ENCODE measurements at places on chromosomes 7 and 10.

DNA sequence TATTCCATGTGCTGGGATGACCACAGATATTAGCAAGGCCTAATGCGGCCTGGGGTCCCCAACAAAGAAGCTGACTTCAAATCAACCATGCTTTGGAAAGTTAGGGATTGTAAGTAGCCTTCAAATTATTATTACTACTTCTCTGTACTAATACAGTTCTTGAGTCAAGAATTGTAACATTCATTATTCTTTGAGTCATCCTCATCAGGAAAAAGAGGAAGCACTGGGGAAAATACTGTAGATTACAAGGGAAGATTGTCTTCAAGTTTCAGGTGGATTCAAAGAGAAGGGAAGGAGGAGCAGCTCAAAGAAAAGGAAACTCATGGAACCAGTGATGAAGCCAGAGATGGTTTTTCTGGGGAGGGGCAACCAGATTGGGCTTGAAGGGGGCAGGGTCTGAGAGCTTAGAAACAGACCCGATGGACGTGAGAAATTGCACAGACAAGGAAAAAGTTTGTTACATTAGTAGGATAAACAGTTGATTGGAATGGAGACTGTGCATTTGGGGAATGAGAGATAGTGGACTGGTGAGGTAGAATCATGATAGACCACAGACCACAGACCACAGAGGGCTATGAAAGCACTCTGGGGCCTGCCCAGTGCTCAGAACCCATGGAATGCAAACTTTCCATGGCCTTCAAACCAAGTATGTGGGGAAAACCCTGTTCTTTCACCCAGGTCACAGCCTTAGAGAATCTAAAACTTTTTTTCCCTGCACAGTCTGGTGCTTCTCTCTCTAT lies 209.9 kb downstream of the ZNF365 start:
- DNase-seq, result no peak

- DNase-seq, result no peak
Observed at GRCh38 chr10:29748109-29748650, 113.4 kb upstream of the SVIL start.

- DNase-seq, result no peak
Observed at GRCh38 chr10:127600479-127600878, 51.4 kb downstream of the NPS start.

DNA sequence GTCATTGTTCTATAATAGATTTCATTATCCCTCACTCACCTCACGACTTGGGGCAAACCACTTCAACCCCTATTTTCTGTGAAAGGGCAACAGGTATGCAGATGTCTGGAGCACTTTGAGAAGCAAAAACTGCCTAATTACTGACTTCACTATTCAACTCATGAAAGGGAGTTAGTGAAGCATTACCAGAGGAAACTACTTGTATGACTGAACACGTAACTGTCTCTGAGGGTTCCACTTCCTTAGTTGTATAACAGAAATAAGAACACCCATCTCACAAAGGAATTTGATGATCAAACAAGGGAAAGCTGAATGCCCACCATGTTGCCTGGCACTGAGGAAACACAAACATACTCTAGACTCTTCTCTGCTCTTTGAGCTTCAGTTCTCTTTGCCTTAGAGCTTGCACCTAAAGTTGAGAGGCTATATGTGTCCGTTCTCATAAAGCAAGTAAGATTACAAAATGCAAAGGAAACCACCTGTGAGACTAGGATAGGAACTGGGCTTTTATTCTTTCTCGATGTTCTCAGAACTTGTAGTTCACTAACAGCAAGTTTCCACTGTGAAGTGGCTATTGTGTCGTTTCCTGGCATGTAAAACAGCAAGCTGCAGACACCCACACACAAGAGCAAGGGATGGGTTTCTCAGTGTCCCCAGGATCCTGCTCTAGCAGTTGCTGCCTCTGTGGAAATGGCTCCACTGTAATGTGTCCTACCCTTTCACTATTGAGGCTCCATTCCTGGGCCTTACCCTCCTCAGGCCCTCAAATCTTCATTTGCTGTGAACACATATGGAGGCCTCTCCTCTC lies 2.6 kb downstream of the TMEM243 start:
- DNase-seq, result no peak

DNA sequence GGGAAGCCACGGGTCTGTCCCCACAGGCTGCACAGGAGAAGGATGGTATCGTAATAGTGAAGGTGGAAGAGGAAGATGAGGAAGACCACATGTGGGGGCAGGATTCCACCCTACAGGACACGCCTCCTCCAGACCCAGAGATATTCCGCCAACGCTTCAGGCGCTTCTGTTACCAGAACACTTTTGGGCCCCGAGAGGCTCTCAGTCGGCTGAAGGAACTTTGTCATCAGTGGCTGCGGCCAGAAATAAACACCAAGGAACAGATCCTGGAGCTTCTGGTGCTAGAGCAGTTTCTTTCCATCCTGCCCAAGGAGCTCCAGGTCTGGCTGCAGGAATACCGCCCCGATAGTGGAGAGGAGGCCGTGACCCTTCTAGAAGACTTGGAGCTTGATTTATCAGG lies 8.1 kb downstream of the ZKSCAN1 start:
- DNase-seq, result no peak

GRCh38 chr10:122191936-122192541 lies 79.1 kb upstream of the BTBD16 start:
- DNase-seq, result no peak

GRCh38 chr7:22657479-22657878 lies 69.5 kb upstream of the IL6 start:
- no peak for DNase-seq

DNA sequence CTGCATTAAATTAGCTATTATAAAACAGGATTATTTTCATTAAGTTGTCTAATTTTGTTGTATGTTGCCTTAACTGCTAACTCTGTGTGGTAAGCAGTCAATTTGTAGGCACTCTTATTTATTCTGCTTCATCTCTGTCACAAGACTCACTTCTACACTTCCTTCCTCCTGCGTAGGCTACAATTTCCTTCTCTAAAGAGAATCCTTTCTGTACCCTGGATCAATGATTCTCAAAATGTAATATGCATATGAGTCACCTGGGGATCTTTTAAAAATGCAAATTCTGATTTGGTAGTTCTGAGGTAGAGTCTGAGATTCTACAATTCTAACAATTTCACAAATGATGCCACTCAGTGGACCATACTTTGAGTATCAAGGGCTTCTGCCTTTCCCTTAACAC lies 4.4 kb upstream of the UBE2D1 start:
- no peak for DNase-seq

DNA sequence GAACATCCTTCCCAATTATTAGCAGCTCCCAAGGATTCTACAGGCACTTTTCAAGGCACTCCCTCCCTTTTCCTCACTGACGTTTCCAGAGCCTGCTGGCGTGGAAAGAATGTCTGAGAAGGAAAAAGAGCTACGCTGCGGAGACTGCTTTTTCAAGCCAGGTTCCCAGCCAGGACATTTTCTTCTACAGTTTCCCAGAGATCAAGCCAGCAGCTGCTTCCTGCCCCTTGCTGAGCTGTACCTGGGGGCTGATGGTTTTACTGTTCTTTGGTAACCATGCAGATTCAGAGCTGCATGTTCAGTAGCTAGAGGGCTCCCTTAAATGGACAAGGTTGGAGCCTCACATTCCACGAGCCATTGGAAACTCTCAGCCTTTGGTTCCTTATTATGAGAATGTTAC lies 133.4 kb downstream of the EVX1 start:
- no peak for DNase-seq

DNA sequence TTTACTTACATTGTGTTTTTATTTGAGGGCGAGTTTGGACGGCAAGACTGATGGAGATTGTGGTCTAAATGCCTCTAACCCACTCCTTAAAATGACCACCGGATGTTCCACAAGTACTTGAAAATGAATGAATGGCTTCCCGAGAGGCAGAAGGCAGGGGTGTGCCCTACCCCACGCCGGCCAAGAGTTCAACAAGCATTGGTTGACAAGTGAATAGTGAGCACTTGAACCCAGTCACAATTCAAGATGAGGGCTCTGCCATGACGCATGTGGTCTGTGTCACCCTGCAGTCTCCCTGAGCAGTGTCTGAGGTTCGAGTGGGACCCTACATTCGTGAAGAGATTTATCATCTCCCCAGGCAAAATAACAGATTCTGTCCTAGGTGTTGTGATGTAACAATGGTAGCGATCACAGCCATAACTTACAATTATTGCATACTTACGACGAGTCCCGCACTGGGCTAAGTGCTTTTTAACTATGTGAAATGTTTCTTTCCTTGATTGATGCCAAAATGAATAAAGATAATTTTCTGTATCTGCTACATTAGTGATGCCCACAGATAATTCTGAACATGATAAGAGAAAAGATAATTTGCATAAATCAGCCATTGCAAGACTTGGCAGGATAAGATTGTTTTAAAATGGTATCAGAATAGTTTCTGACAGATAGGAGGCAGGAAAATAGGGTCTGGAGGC lies 305.4 kb downstream of the WDR37 start:
- no peak for DNase-seq

GRCh38 chr10:58115218-58116050 lies 152.3 kb downstream of the IPMK start:
- no peak for DNase-seq

DNA sequence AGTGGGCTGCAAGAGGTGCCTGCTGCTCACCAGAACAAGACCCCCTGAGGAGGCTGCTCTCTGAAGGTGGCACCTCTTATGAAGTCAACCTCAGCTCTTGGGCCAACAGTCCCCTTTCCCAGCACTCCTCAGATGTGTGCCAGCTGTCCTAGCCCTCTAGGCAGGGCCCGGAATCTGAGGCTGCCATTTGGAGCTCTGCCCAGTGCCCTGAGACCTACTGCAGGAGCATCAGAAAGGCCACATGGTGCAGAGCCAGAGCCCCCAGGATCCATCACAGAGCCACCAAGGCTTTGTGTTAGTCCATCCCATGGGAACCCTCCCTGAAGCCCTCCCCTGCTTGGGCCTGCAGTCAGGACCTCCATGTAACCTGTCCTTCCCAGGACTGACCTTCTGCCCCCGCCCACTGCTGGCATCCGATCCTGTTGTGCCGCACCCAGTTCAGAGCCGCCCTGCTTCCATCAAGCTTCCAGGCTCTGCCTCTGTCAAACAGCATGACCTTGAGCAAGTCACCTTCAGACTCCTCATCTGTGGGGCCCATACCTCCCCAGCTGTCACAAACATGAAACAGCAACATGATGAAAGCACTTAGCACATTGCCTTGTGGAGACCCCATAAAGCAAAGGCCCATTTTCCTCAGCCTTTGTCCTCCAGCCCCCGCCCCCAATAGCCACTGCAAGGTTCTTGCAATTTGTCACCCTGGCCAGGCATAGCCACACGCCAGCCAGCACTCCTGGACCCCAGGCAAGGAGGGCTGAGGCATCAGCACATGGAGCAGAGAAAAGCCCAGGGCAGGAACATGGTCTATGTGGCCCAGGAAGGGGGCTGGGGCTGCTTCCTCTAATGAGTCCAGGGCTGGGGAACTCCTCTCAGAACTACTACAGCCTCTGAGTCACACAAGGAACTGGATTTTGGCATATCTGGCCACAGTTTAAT lies 51.7 kb downstream of the GRID1 start:
- DNase-seq, result no peak

Data from activated naive CD4-positive, alpha-beta T cell (primary cell).